ENCODE measurements at places on chromosomes 6 and 20. TPM values are rescaled to one million over a fixed set of nuclear protein-coding genes. Genes with fewer than 3 reads are reported as not detected.
A peak's percentile ranks its signal among the peaks of the same experiment; 100 is the strongest.

- DNase-seq: no peak
- H3K36me3 ChIP-seq: no peaks in the 10 kb centered on the region
- H3K27me3 ChIP-seq: peaks cover 4% of the 10 kb centered on the region
- H3K27ac ChIP-seq: no peak overlapping the region
These were observed 403.9 kb upstream of the SULF2 start for GRCh38 chr20:48189181-48189580.

DNA sequence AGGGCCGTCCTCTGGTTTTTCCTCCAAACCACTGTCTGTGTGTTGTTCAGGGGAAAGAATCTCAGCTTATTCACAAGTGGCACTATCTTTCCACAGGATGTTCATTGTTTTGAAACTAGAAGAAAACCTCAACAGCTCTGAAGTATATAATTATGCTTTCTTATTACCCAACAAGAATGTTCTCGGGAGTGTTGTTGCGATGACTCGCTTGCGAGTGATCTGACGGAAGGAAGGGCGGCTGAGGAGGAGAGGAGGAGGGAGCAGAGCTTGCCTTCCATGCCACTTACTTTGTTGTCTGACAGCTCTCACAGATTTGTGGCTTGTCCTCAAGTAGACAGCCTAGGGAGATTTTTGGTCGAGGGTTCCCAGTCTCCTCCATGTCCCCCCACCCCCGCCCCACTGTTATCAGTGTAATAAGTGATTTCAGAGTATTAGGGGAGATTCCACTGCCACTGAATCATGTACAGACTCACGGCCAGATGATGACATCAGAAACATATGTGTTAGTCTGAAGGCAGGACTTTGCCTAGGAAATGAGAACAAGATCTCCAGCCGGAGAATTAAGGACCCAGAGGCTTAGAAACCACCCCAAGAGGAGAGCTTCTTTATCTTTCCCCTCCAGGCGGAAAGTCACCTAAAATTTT lies 80.7 kb upstream of the CCN6 start:
- H3K27ac ChIP-seq: peak overlapping the region; percentile 99
- peak; percentile 90 for DNase-seq

- DNase-seq: no peak
- no peak overlapping the region for H3K27ac ChIP-seq
- H3K27me3 ChIP-seq: peaks cover 4% of the 10 kb centered on the region
- H3K36me3 ChIP-seq: no peaks in the 10 kb centered on the region
- H3K4me3 ChIP-seq: no peak overlapping the region
- H3K4me1 ChIP-seq: peaks cover 46% of the 10 kb centered on the region
These were observed 63.4 kb downstream of the PRDM1 start for GRCh38 chr6:106149472-106150069.

The ZFP64 gene
- 27.6 TPM for total RNA-seq

The TSBP1 gene
- not detected for total RNA-seq

The DBNDD2 gene
- total RNA-seq: 12.4 TPM

The YWHAB gene
- 264 TPM for total RNA-seq

DNA sequence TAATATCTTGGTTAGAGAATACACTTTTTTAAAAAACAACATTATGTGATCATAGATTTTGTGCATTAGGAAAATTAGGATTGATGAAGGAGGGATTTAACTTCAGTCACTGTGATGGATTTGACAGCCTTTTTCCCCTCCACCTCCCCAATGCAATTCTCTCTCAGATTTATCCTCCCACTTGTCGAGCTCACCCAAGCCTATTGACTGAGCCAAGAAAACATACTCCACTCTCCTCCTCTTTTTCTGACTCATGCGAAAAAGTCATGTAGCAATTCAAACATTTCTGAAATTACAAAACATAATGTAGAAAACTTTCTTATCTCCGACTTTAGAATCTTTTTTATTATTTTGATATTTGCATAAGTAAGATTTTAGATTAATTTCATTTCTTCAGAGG lies 24.1 kb downstream of the KLHL32 start:
- no peaks in the 10 kb centered on the region for H3K4me1 ChIP-seq
- no peaks in the 10 kb centered on the region for H3K36me3 ChIP-seq
- H3K27ac ChIP-seq: no peak overlapping the region

DNA sequence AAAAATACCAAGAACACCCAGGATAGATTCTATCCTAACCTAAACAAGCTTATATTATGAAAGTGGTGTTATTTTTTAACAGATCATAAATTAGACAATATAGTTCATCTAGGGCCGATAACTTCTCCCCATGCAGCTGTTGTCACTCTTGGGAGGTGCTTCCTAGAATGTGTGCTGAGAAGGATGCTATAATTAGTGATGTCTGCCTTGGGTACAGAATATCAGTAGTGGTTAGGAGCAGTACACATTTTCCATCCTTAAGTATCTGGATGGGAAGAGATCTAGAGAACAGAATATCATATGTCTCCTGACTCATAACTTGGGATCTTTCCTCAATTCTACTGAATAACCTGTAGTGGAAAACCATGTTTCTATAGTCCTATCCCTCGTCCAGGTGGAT lies 214.5 kb downstream of the BCKDHB start:
- no peaks in the 10 kb centered on the region for H3K27me3 ChIP-seq
- H3K27ac ChIP-seq: no peak overlapping the region
- no peaks in the 10 kb centered on the region for H3K36me3 ChIP-seq
- DNase-seq: no peak

All from HFFc6 (cell line).